ACHN (cell line): ENCODE measurements at places on chromosomes 2 and 18.

DNA sequence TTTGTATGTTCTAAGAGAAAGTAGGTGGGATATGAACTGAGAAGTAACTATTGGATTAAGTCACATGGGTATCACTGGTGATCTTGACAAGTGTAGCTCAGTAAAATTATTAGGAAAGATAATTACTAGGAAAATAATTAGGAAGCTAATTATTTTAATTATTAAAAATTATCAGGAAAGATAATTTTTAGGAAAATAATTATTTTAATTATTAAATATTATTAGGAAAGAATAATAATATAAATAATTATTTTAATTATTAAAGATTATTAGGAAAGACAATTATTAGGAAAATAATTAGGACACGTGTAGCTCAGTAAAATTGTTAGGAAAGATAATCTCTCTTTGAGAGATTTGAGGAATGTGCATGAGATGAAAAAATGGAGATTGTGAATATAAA is 623.4 kb upstream of the PIK3C3 start:
- no peak for DNase-seq

GRCh38 chr2:138020432-138020831 is 56.2 kb downstream of the HNMT start:
- DNase-seq: no peak

DNA sequence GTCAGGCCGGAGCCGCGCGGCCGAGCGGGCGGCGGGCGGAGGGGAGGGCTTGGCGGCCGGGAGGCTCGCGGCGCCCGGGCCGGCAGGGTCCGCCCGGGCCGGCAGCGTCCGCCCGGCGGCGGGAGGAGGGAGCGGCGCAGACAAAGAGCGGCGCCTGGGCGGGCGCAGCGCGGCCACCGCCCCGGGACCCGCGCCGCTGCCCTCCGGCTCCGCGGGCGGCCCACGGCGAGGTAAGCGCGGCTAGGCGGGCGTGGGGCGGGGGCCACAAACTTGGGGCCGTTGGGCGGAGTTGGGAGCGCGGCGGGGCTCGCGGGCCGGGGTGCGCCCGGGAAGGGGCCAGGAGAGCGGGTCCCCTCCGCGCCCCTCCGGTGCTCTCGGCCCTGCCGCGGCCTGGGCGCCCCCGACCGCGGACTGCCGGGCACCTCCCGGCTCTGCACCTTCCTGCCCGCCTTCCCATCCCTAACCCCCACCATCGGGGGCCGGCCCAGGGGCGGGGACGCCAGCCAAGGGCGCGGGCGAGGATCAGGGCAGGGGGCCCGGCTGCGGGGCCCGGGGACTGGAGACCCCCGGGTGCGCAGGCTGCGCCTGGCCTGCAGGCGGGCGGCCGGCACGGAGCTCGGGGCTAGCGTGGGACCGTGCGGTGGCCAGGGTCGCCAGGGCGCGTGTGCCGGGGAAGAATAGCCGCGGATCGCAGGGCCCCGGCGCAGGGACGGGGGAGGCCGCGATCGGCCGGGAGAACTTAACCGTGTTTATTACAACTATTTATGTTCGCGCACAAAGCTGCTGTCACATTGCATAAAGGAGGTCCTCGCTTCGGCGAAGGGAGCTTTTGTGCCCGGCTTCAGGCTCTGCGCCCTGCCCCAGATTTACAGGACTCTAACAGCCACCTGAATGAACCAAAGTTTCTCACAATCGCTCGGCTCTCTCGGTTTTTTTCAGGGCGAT is at the start of gene NCK2:
Gene NCK2 (plus strand): TSS at position 4 of the 945 bp plus-strand sequence. CDS start 110,152 bp downstream, outside the sequence.
- peak; percentile 27 for DNase-seq

GRCh38 chr2:168212866-168213265 is 34.5 kb downstream of the STK39 start:
- DNase-seq: no peak
